Spleen (tissue), 13 donors: ENCODE measurements at places on chromosomes 6 and 20. TPM values are rescaled to one million over a fixed set of nuclear protein-coding genes. Genes with fewer than 3 reads are reported as not detected.

GRCh38 chr20:9686866-9687265 lies 152.0 kb downstream of the PAK5 start:
- no peak for DNase-seq

- no peak for DNase-seq
These were observed 8.0 kb upstream of the LAMP5 start for GRCh38 chr20:9506280-9506821.

DNA sequence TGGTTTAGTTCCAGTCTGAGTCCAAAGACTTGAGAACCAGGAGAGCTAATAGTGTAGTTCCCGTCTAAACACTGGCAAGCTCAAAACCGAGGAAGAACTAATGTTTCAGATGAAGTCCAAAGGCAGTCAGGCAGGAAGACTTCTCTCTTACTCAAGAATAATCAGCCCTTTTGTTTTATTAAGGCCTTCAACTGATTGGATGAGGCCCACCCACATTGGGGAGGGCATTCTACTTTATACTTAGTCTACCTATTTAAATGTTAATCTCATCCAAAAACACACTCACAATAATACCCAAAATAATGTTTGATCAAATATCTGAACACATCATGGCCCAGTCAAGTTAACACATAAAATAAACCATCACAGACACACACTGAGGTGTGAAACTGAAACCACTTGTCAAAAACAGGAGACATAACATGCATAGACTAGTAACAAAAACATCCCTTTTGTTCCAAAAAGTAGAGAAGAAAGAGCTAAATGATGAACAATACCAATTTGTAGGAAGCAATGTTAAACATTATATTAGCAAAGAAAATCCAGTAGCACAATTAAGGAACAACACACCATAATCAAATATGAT lies 50.2 kb upstream of the SENP6 start:
- no peak for DNase-seq

Gene RUNX2
- 5.8 TPM for total RNA-seq

- DNase-seq = no peak
These were observed 235.0 kb downstream of the HTR1B start for GRCh38 chr6:77228279-77228678.

GRCh38 chr6:108432792-108433191 lies 127.9 kb upstream of the FOXO3 start:
- no peak for DNase-seq

Gene SNAP91
- 0.26 TPM for total RNA-seq

- no peak for DNase-seq
These were observed 46.1 kb downstream of the DEK start for GRCh38 chr6:18218233-18218632.

DNA sequence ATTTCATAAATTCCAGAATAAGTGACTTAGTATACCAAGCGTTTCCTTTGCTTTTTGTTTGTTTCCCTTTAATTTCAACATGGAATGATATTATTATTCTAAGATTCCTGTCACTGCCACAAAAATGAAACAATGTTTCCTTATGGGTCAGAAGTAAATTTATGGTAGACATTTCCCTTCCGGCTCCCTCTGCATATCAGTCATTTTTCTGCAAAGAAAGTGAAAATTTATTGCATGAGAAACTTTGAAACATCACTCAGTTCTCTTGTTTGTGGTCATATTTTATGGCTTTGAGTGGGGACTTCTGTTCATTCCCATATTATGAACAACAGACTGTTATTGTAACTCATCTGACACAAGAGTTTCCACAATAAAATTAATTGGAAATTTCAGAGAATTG lies 97.8 kb downstream of the NKAIN2 start:
- DNase-seq = no peak

DNA sequence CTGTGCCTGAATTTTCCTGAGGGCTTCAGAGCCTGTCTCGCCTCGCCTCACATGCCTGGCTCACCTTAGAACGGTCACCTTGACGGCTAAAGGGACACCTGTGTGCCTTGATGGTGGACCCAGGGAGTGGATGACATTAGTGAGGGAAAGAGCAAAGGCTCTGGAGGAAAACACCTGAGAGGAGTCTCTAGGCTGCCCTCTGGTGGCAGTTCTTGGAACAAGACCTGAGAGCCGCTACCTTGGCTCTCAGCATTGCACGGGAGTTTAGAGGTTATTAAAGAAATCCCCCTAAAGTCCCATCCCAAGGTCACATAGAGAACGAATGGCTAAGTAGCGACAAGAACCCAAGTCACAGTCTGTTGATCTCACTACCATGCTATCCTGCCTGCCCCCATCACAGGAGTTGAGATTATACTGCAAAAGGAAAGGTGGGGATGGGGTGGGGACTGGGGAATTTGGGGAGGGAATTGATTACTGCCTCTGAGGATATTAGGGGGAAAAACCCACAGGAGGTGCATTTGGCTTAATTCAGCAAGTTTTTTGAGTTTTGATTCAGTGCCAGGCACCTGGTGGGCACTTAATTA lies 7.9 kb upstream of the CDSN start:
- DNase-seq = peak; percentile 82

GRCh38 chr6:85404564-85405174 lies 45.2 kb upstream of the NT5E start:
- no peak for DNase-seq

DNA sequence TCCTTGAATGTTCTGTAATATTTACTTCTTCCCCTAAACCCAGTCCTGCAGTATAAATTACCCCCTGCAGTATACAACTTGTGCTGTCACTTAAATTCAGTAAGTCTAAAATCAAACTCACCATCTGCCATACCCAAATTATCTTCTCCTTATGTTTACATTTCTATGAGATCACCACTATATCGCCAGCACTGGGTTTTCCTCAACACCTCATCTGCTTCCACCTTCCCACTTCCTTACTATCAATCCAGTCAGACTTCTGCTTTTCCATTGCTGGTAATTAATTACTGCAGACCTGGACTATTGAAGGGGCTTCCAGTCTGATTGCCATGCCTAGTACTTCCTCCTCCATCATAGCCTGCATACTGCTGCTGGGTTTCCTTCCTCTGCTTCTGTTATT lies 15.2 kb downstream of the EFHC1 start:
- DNase-seq = no peak

DNA sequence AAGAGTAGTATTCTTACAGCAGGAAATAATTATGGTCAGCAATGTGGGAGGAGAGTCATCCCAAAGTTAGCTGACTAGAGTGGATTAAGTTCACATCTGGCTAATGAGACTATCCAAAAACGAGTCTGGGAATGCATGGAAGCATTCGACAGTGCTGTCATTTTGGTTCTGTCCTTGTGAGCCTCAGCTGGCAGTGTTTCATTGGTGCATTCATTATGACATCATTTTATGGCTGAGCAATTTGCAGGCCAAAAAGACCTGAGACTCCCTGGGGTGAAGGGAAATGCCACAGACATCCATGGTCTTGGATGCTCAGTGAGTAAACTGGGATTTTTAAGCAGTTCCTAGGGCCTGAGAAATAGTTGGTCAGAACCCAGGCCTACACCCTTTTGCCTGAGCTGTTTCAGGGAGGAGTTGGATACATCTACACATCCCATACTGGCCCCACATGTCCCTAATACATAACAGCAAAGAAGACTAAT lies 196.4 kb upstream of the CCN2 start:
- no peak for DNase-seq

Gene PDYN
- total RNA-seq = not detected

Gene MCCD1
- total RNA-seq = not detected

Gene KCNK5
- 2.5 TPM for total RNA-seq

DNA sequence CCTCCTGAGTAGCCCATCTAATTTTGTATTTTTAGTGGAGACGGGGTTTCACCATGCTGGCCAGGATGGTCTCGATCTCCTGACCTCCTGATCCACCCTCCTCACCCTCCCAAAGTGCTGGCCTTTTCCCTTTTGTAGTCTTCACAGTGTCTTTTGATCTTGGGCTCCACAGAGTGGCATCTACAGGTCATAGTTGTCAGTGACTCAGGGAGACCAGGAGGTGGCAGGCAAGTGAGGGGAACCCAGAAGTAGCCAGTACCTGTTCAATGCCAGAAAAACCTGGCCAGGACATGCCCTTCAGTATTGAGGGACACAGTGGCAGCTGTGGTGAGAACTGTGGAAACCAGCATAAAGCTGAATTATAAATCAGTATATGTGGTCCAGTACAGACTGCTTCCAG lies 19.6 kb downstream of the RPP21 start:
- no peak for DNase-seq

- no peak for DNase-seq
These were observed 83.4 kb upstream of the XRN2 start for GRCh38 chr20:21219686-21220085.

Gene NRSN1
- not detected for total RNA-seq

DNA sequence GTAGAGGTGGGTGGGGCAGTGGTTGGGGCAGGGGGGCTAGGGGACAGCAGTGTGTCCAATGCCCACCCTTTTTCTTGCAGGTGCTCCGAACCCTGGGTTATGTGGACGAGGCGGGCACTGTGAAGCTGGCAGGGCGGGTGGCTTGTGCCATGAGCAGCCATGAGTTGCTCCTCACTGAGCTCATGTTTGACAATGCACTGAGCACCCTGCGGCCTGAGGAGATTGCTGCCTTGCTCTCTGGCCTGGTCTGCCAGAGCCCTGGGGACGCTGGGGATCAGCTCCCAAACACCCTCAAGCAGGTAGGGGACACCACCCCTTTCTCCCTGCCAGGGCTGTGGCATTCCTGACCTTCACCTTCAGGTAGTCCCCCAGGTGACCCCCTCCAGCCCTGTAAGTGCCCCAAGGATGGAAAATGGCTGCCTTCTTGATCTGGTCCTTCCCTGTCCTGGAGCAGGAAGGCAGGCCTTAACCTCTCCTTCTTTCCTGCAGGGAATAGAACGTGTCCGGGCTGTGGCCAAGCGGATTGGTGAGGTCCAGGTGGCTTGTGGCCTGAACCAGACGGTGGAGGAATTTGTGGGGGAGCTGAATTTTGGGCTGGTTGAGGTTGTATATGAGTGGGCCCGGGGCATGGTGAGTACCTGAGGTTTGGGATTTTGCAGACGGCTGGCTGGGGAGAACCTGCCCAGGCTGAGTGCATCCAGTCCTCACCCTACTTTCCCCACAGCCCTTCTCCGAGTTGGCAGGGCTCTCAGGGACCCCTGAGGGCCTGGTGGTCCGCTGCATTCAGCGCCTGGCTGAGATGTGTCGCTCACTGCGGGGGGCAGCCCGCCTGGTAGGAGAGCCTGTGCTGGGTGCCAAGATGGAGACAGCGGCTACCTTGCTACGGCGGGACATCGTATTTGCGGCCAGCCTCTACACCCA lies 2.9 kb downstream of the DXO start:
- DNase-seq = peak; percentile 72

Gene CCDC170
- 4.3 TPM for total RNA-seq

GRCh38 chr20:60627751-60628565 lies 624.1 kb upstream of the CDH4 start:
- no peak for DNase-seq

GRCh38 chr6:2827142-2827541 lies 14.5 kb downstream of the SERPINB1 start:
- no peak for DNase-seq

DNA sequence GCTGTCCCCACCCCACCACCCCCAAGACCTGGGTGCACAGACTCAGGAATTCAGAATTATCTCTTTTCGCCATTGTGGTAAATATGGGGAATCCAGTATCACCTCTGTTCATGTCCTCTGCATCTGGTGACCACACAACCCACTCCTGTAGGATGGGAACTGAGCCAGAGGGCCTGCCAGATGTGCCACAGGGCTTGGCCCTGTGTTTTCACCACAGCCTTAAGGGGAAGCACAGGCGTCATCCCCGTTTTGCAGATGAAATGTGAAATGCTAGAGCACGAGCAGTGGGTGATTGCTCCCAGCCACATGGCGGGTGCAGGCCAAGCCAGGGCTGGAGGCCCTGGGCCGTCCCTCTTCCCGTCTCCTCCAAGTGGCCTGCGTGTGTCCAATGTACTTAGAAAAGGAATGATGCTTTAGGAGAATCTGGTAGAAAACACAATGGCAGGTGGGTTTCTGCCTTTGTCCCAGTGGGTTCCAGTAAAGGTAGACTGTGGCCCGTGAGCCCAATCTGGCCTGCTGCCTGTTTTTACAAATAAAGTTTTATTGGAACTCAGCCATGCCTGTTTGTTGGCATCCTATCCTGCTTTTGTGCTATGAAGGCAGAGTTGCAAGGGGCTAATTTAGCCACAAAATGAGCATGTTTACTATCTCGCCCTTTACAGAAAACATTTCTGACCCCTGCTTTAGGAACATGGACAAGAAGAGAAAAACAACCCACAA lies 309.2 kb downstream of the CDH4 start:
- DNase-seq = no peak

GRCh38 chr6:71187141-71187540 lies 101.5 kb upstream of the OGFRL1 start:
- DNase-seq = no peak

DNA sequence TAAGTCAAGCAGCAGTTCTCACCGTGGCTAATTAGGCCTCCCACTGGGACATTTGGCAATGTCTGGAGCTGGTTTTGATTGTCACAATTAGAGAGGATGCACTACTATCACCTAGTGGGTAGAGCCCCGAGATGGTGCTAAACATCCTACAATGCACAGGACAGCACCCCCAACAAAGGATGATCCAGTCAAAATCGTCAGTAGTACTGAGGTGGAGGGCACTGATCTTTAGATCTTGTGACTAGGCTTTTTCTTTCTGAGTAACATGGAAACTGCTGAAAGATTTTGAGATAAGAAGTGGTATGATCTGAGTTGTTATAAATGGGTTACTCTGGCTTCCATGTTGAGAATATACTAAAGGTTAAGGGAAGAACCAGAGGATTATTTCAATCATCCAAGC lies 12.0 kb downstream of the UBD start:
- DNase-seq = no peak

Gene ZSWIM1
- total RNA-seq = 11.1 TPM

- no peak for DNase-seq
These were observed 16.4 kb upstream of the IBTK start for GRCh38 chr6:82263916-82264315.

- no peak for DNase-seq
These were observed 109.8 kb upstream of the TMEM170B start for GRCh38 chr6:11427723-11428245.

Gene IYD
- not detected for total RNA-seq

DNA sequence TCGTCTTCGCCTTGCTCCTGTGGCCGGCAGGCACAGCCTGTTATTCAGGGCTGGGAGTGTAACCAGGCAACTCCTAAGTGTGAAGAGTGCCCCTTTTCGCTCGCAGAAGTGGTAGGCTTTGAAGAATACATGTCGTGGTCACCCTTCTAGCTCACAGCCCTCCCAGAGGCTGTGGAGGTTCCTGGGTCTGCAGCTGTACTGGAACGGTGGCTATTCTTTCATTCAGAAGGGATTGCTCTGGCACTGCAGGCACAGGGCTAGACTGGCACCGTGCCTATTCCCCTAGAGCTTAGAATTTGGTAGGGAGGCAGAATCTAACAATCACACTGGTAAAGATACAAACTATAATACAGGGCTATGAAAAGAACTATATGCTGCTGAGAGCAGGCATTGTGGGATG lies 1.1 kb upstream of the SRSF12 start:
- no peak for DNase-seq

DNA sequence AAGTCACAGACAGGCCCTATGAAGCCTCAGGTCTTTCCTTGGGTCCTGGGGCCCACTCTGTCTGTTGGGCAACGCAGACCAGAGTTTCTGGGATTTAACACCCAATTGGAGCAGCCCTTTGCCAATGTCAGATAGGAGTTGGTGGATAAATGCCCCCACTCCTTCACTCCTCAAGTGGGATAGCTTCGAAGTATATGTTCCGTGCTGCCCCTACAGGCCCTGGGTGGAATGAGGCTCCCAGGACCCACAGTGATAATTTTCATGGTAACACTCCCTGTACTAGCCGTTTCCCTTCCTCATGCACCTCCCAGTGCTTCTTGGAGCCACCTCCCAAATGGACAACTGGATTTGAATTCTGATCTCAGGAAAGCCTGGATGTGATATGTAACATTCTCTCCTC lies 145.4 kb downstream of the FOXA2 start:
- no peak for DNase-seq

Gene DEF6
- total RNA-seq = 57.9 TPM

Gene LAMA2
- total RNA-seq = 5.4 TPM
